Endothelial cell of umbilical vein (primary cell): ENCODE measurements at places on chromosomes 2 and 18. TPM values are rescaled to one million over a fixed set of nuclear protein-coding genes. Genes with fewer than 3 reads are reported as not detected.

DNA sequence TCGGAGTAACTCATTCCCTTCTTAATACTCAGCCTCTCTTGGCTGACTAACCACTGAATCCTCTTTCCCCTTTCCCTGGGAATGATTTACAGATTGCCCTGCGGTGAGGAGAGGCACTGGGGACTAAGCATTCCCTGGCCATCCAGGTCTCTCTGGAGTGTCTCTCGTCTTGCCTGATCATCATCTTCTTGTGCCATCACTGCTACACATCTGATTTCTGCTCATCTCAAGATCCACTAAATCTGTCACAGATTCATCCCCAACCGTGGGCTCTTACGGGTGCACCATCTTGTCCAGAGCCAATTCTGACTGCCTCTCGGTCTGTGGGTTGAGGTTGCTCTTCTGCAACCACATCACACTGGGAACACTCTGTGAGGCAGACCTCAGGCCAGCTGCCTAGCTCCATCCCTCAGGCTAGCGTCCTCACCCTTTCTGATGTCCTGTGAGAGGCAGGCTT, 12.0 kb downstream of the SFTPB start:
- peaks cover 4% of the 10 kb centered on the region for H3K4me1 ChIP-seq
- DNase-seq, result no peak
- H3K36me3 ChIP-seq, result peaks cover 12% of the 10 kb centered on the region
- no peaks in the 10 kb centered on the region for H3K27me3 ChIP-seq
- no peak overlapping the region for H3K4me3 ChIP-seq

DNA sequence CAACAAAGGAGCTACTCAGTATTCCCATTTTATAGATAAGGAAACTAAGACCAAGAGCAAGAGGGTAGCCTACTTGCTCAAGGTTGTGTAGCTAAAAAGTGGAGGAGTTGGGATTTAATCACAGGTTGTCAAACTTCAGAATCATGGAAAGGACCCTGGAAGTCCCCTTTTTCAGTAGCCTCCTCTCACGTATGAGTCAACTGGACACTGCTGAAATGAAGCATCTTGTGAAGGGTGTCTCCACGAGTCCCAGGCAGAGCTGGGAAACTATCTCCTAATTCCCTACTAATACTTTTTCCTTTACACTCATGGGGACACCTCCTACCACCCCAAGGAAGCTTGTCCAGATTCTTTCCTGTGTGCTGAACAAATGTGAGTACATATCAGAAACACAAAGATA, 155.8 kb downstream of the RHBDD1 start:
- no peaks in the 10 kb centered on the region for H3K27me3 ChIP-seq
- H3K4me3 ChIP-seq, result no peak overlapping the region
- no peaks in the 10 kb centered on the region for H3K4me1 ChIP-seq
- H3K36me3 ChIP-seq, result no peaks in the 10 kb centered on the region
- H3K27ac ChIP-seq, result no peak overlapping the region

DNA sequence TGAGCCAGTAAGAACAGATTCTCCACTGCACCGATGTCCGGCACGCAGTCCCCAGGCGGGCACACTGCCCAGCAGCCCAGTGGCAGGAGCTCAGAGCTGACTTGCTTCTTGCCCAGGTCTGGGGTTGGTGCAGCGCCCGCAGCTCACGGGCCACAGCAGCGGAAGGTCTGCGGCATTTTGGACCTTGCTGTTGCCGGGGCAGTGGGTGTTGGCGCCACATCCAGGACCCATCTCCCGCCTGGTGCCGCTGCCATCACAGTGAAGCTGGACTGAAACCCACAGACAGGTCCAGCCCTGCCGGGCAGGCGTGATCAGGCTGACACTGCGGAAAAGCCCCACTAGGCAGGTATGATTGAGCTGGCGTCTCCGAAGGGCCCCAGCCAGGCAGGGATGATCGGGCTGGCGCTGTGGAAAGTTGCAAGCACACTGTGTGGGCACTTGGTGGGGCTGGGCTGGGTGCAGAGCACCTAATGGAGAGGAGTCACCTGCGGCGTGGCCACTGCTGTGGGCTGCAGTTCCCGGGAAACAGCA, 75.5 kb downstream of the SLC66A2 start:
- H3K27me3 ChIP-seq, result no peaks in the 10 kb centered on the region
- no peaks in the 10 kb centered on the region for H3K36me3 ChIP-seq
- no peak overlapping the region for H3K4me3 ChIP-seq
- H3K4me1 ChIP-seq, result no peaks in the 10 kb centered on the region
- DNase-seq, result no peak
- no peak overlapping the region for H3K27ac ChIP-seq

Gene SEC11C
- total RNA-seq, result 29.8 and 36.8 TPM in 2 replicates

GRCh38 chr2:54724560-54725342, 1.3 kb downstream of the EML6 start:
- H3K27ac ChIP-seq, result no peak overlapping the region
- H3K4me3 ChIP-seq, result peak overlapping the region; percentile 40
- H3K27me3 ChIP-seq, result peaks cover 6% of the 10 kb centered on the region
- DNase-seq, result no peak

GRCh38 chr2:227368574-227368973, 10.5 kb downstream of the TM4SF20 start:
- DNase-seq, result no peak
- no peak overlapping the region for H3K27ac ChIP-seq
- no peaks in the 10 kb centered on the region for H3K4me1 ChIP-seq
- no peak overlapping the region for H3K4me3 ChIP-seq
- H3K36me3 ChIP-seq, result no peaks in the 10 kb centered on the region

GRCh38 chr2:181760521-181760920, 80.2 kb upstream of the NEUROD1 start:
- no peaks in the 10 kb centered on the region for H3K27me3 ChIP-seq
- H3K36me3 ChIP-seq, result no peaks in the 10 kb centered on the region
- no peaks in the 10 kb centered on the region for H3K4me1 ChIP-seq
- DNase-seq, result no peak

Gene MITD1
- 29.8 and 30.0 TPM in 2 replicates for total RNA-seq

DNA sequence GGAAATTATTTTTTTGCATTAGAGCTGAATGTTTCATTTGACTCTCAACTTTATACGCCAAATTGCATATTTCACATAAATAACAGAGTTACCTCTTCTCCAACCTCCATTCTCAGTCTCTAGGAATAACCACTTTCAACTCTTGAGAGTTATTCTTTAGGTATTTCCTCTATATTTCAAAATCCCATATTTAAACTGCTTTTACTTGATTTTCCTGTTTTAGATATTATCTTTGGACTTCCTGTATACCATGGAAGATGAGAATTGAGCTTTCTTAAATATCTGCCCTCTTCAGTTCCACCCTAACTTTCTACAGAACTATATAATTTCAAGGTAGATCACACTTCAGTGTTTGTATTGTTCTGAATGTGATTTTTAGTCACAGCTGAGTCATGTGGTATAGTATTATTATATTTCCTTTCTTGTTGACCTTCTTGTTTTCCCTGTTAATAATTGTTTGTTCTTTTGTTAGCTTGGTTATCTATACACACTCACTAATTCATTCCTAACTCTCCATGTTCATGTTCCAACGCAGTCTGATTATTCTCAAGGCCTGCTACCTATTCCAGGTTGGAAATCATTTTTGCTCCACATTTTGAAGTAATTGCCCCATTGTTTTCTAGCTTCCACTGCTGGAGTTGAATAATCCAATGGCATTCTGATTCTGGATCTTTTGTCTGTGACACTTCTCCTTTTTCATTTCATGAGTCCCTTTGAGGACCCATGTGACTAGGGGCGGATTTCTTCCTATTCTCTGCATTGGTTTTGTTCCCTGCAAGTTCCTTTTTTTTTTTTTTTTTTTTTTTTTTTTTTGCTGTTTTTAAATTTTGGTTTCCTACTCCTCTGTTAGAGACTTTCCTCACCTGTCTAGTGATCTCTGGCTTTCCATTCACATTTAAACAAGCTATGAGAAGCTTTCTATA, 156.8 kb upstream of the RBMS1 start:
- no peaks in the 10 kb centered on the region for H3K27me3 ChIP-seq
- H3K27ac ChIP-seq, result peak overlapping the region; percentile 20
- H3K36me3 ChIP-seq, result no peaks in the 10 kb centered on the region
- H3K4me3 ChIP-seq, result no peak overlapping the region
- peak; percentile 58 for DNase-seq
- H3K4me1 ChIP-seq, result peaks cover 32% of the 10 kb centered on the region

- H3K4me3 ChIP-seq, result no peak overlapping the region
- no peak overlapping the region for H3K27ac ChIP-seq
- peaks cover 3% of the 10 kb centered on the region for H3K4me1 ChIP-seq
- H3K27me3 ChIP-seq, result peaks cover 2% of the 10 kb centered on the region
- DNase-seq, result no peak
- no peaks in the 10 kb centered on the region for H3K36me3 ChIP-seq
These were observed 36.8 kb downstream of the TOGARAM2 start for GRCh38 chr2:29017716-29018435.
